ENCODE measurements at places on chromosomes 11 and 22.
A peak's percentile ranks its signal among the peaks of the same experiment; 100 is the strongest.

GRCh38 chr22:47139013-47139789 is 376.8 kb downstream of the TBC1D22A start:
- no peak for DNase-seq

DNA sequence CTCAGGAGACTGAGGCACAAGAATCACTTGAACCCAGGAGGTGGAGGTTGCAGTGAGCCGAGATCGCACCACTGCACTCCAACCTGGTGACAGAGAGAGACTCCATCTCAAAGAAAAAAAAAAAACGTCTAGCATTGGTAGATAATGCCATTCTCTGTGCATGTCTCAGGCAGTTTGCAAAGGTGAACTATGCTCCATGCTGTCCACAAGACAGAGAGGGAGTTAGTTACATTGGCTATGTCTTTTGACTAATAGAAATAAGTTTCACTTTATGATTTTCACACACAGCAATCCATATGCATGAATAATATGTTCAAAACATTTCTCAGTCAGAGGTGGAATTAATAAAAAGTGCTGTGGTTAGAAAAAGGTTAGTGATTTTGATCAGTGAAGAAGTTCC is 591.4 kb downstream of the ETS1 start:
- no peak for DNase-seq

DNA sequence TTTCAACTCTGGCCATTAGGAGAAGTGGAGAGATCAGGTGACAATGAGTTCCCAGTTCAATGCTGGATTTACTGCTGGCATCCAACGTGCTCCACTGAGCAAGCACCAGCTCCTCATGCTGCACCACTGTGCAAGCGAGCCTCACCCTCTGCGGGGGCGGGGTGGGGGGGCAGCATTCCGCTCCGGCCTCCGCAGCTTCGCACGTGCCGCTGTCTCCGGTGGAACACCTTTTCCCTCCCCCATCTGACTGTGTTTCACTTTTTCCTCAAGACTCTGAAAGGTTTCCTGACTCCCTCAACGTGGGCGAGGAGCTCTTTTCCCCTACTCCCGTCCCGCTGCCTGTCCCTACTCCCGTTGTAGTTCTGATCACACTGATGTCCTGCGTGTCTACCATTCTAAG is 835 bp upstream of the RHOD start:
- no peak for DNase-seq

- no peak for DNase-seq
Observed at GRCh38 chr11:69870766-69871165, 51.5 kb upstream of the FGF3 start.

- DNase-seq, result no peak
Observed at GRCh38 chr11:11461473-11461872, 108.4 kb upstream of the CSNK2A3 start.

DNA sequence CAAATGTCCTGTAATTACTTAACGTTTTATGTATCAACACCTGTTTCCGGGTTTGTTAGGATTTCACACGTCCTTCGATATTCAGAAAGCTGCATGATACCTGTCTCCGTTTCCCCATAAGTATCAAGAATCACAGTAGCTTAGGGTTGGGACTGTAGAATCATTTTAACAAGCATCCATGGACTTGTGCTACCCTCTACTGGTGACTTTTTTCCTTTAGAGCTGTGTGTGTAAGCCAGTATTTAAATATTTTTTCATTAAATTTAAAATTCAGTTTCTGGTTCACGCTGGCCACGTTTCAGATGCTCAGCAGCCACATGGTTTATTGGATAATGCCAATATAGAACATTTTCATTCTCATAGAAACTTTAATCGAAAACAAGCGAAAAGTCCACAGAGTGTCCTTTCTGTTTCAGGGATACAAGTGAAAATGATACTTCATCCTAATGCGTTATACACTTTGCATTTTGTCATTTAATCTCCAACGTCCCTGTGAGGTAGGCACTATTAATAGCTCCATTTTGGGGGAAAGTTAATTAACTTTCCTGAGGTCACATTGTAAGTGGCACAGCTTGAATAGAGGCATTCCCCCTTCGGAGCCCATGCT is 61.5 kb upstream of the SLC25A18 start:
- DNase-seq, result peak; percentile 36

DNA sequence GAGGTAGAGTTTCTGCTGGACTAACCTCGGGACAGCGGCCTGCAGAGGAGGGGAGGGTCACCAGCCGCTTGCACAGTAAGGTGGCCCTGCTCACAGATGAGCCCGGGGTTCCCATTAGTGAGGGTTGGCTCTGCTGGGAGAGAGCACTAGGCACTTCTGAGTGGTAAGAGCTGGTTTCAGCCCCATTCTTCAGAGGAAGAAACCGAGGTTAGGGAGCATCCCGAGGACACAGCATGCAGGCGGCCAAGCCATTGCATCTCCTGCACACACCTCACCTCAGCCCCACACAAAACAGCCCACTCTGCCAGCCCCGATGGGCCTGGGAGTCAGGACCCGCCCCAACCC is 99.3 kb downstream of the MED15 start:
- DNase-seq, result no peak

DNA sequence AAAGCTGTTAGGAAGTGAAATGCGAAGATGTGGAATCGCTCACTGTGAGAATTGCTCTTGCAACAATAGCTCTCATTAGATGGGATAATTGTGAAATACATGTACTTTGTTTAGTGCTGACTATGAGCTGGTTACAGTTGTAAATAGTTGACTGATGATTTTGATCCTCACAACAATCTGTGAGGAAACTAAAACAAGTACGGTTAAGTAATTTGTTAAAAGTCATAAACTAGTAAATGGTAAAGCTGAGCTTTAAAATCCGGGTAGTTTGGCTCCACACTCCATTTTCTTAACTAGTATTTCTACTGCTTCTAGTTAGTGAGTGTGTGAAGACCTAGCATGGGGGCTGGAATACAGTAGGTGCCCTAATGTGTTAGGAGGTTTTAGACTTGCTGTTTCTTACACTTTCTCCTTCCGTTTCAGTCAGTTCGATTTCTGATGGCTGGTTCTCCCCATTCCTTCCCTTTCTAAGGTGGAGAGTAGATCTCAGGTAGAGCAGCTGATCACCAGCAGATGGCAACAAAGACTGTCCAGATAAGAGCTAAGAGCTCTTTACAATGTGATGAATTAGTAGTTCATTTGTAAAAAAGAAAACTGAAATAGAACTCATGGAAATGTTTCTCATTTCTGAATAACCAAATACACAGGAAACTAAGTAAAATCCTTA is 16.3 kb upstream of the CYP2R1 start:
- peak; percentile 62 for DNase-seq

GRCh38 chr11:130096823-130097222 is 27.1 kb downstream of the APLP2 start:
- no peak for DNase-seq

DNA sequence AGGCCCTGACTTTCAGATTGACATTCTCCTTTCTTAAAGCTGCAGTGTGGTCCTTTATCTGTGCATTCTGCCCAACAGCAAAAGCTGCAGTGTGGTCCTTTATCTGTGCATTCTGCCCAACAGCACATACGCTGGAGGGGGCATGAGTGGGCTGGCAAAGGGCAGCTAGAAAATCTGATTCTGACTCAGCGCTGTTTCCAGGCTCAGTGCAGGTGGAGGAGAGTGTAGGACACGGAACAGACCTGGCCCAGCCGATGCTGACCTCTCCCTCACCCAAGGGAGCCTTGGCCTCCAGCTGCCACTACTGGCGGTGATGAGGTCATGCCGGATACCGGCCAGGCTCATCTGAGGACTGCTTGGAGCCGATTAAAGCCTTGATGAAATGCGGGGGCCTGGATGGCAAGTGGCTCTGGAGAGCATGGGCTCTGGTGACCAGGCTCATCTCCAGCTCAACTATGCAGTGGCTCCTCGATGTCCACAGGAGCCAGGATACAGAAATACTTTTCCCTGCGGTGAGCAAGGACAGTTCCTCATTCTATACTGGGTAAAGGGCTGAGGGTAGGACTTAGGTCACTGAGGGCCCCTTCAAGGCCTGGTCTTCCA is 84.6 kb downstream of the CLPB start:
- no peak for DNase-seq

GRCh38 chr11:34278693-34279297 is 79.0 kb downstream of the ABTB2 start:
- no peak for DNase-seq

- DNase-seq, result no peak
Observed at GRCh38 chr22:32744176-32744959, 57.1 kb upstream of the TIMP3 start.

- no peak for DNase-seq
Observed at GRCh38 chr22:19130959-19131684, at the start of gene TSSK2. Gene TSSK2 (plus strand): TSS chr22:19131308. CDS start chr22:19131400, 92 bp downstream.

GRCh38 chr22:31951194-31952093 is 7.1 kb downstream of the YWHAH start:
- DNase-seq, result no peak

GRCh38 chr11:58193391-58193790 is 4.5 kb downstream of the OR9Q2 start:
- DNase-seq, result no peak

- DNase-seq, result no peak
Observed at GRCh38 chr11:62755086-62755615, 1.2 kb upstream of the ZBTB3 start.

DNA sequence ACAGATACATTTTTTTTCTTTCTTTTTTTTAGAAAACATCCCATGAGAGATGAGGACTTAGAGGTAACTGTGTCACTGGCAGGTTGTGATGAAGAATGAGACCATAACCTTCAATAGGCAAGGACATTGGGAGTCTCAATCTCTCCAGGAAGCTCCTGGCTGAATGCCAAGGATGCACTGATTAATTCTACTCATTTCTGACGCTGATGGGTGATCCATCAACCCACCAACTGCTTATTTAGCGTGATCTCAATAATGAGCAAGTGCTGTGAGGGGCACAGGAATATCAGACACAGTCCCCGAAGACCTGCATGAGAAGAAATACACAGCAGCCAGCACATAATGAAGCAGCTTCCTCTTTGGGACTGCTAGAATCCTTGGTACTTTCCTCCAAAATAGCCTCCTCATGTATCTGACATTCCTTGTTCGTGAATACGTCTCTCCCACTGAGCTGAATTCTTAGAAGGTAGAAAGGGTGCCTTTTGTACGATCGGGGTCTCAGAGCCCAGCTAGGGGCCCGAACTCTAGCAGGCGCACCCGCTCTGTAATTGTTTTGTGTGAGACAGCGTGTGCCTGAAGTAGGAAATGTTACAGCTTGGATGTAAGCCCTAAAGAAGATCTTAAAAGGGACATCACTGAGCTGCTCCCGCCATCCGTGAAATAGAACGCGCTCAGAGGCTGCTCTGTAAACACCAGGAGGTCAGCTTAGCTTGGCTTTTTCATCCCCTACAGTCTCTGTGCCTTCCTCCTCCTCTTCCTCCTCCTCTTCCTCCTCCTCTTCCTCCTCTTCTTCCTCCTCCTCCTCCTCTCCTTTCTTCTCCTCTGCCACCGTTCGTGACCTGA is 7.2 kb downstream of the CLMP start:
- DNase-seq, result no peak

- no peak for DNase-seq
Observed at GRCh38 chr11:3126901-3127691, 38.0 kb downstream of the OSBPL5 start.

- no peak for DNase-seq
Observed at GRCh38 chr11:69958308-69958707, 119.8 kb upstream of the ANO1 start.

DNA sequence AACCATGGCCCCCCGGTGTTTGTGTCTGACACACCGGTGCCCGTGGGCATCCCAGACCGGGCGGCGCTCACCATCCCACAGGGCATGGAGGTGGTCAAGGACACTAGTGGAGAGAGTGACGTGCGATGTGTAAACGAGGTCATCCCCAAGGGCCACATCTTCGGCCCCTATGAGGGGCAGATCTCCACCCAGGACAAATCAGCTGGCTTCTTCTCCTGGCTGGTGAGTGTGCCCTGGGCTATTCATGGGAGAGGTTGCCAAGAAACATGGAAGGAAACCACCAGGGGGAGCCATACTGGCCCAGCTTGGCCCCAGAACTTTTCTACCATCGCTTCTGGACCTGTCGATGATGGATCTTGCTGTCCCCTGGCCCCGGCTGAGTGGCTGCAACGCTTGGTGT is 36.5 kb downstream of the PRDM11 start:
- DNase-seq, result peak; percentile 6

- DNase-seq, result no peak
Observed at GRCh38 chr11:130645164-130645842, 196.9 kb downstream of the ADAMTS15 start.

DNA sequence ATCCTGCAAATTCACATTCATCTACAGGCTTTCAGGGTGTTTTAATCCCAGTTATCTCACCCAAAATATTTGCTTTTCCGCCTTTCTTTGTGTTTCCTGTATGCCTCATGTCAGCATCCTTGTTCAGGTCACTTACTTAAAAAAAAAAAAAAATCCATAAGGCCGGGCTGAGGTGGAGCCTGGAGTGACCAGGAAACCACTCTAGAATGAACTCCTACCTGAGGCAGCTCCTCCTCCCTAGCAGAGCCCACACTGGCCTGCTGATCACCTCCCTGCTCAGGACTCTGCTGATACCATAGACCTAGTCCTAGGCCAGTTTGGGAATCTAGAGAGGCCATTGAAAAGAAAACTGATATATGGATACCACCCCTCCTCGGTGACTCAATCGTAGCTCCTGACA is 8.7 kb upstream of the DGAT2 start:
- DNase-seq, result no peak

- DNase-seq, result no peak
Observed at GRCh38 chr11:129705933-129706332, 109.7 kb upstream of the TMEM45B start.

DNA sequence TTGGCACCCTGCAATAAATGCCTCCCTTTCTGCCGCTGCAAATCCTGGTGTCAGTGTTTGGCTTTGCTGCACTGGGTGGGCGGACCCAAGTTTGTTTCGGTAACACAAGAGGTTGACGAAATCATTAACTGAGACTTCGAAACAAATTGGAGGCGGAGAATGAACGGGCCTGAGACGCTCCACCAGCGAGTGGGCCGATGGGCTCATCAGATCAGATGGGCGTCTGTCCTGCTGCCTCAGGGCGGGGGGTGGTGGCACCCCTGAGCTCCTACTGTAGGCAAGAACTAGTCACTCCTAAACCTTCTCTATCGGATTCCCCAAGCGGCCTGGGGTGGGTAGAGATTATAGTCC is 918 bp upstream of the CAPN5 start:
- DNase-seq, result no peak

DNA sequence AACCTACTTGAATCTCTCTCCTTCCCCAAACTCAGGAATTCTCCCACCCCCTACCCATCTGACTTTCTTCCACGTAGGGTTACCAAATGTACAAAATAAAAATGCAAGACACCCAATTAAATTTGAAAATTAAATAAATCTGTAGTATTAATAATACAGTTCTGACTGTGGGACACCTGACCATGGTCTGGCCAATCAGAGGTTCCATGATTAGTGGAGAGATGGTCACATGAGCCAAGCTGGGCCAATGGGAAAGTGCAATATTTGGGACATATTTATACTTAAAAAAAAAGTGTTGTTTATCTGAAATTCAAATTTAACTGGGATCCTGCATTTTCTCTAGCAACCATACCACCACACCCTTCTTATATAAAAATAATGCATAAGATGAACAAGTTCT is 29.8 kb upstream of the ASPHD2 start:
- DNase-seq, result no peak

DNA sequence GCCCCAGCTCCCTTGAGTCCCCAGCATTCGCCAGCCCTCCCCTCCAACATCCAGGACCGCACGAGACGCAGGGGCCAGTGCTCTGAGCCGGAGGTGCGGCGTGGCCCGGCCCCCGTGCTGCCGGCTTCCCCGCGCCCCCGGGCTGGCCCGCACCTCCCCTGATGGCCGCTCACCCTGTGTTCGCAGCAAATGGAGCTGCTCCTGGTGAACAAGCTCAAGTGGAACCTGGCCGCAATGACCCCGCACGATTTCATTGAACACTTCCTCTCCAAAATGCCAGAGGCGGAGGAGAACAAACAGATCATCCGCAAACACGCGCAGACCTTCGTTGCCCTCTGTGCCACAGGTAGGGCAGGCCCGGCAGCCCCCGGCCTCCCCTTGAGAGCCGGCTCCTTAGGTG is 2.7 kb downstream of the CCND1 start:
- no peak for DNase-seq
